ENCODE measurements at places on chromosomes 4 and X. TPM values are rescaled to one million over a fixed set of nuclear protein-coding genes. Genes with fewer than 3 reads are reported as not detected.

- no peak overlapping the region for H3K4me3 ChIP-seq
- DNase-seq: no peak
- H3K4me1 ChIP-seq: no peaks in the 10 kb centered on the region
- no peaks in the 10 kb centered on the region for H3K36me3 ChIP-seq
- H3K27me3 ChIP-seq: no peaks in the 10 kb centered on the region
Measured at GRCh38 chrX:140164391-140164790, 199.1 kb upstream of the CXorf66 start.

- DNase-seq: no peak
- no peaks in the 10 kb centered on the region for H3K27me3 ChIP-seq
- H3K4me3 ChIP-seq: no peak overlapping the region
- H3K36me3 ChIP-seq: no peaks in the 10 kb centered on the region
Measured at GRCh38 chr4:52366191-52366590, 292.9 kb downstream of the USP46 start.

- H3K27ac ChIP-seq: no peak overlapping the region
- DNase-seq: no peak
- H3K36me3 ChIP-seq: no peaks in the 10 kb centered on the region
- H3K27me3 ChIP-seq: no peaks in the 10 kb centered on the region
Measured at GRCh38 chr4:105356194-105356593, 117.7 kb downstream of the PPA2 start.

GRCh38 chrX:98409867-98410266, 1526.2 kb downstream of the RPA4 start:
- H3K4me1 ChIP-seq: no peaks in the 10 kb centered on the region
- H3K27me3 ChIP-seq: no peaks in the 10 kb centered on the region
- H3K36me3 ChIP-seq: no peaks in the 10 kb centered on the region

GRCh38 chrX:139093201-139093600, 381.7 kb upstream of the FGF13 start:
- H3K27ac ChIP-seq: no peak overlapping the region
- no peaks in the 10 kb centered on the region for H3K4me1 ChIP-seq
- DNase-seq: no peak
- no peak overlapping the region for H3K4me3 ChIP-seq

GRCh38 chrX:49053223-49054072, 5.4 kb upstream of the CCDC120 start:
- peak overlapping the region; percentile 70 for H3K27ac ChIP-seq
- H3K4me3 ChIP-seq: peak overlapping the region; percentile 56
- no peaks in the 10 kb centered on the region for H3K36me3 ChIP-seq
- no peaks in the 10 kb centered on the region for H3K27me3 ChIP-seq
- peak; percentile 55 for DNase-seq

Gene FAM114A1
- 19.8 TPM for total RNA-seq

GRCh38 chr4:170672381-170672965, 582.7 kb upstream of the AADAT start:
- no peaks in the 10 kb centered on the region for H3K36me3 ChIP-seq
- DNase-seq: no peak
- no peaks in the 10 kb centered on the region for H3K4me1 ChIP-seq

- H3K27ac ChIP-seq: no peak overlapping the region
Measured at GRCh38 chr4:105361053-105361452, 112.8 kb downstream of the PPA2 start.

GRCh38 chrX:29922607-29923006, 292.8 kb upstream of the MAGEB2 start:
- no peaks in the 10 kb centered on the region for H3K36me3 ChIP-seq
- no peaks in the 10 kb centered on the region for H3K4me1 ChIP-seq
- no peaks in the 10 kb centered on the region for H3K27me3 ChIP-seq
- DNase-seq: no peak
- H3K27ac ChIP-seq: no peak overlapping the region

Gene HSD17B13
- total RNA-seq: 0.69 TPM

Gene MAGEH1
- total RNA-seq: 10.5 TPM

GRCh38 chr4:173525118-173526011, 4.7 kb downstream of the HAND2 start:
- no peak for DNase-seq
- no peak overlapping the region for H3K27ac ChIP-seq
- no peaks in the 10 kb centered on the region for H3K27me3 ChIP-seq

DNA sequence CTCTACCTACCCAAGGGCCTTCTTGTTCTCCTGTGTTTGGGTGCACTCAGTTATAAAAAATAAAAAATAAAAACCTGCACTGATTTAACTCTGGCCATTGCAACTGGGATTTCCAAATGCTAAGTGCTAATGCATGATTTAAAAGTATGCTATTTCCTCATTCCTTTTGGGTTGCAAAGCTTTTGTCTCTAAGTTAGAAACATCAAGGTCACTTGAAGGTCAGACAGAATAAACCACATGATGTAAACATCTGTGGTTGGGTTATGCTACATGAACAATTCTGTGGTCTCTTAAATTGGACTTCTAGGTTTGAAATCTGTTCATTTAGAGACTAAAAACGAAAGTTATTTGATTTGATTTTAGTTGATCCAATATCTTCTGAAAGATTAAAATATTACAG, 1547.4 kb upstream of the TENM3 start:
- DNase-seq: no peak
- no peak overlapping the region for H3K27ac ChIP-seq
- no peaks in the 10 kb centered on the region for H3K36me3 ChIP-seq
- H3K4me3 ChIP-seq: no peak overlapping the region

- H3K4me3 ChIP-seq: peak overlapping the region; percentile 37
- DNase-seq: no peak
- H3K27me3 ChIP-seq: no peaks in the 10 kb centered on the region
- H3K4me1 ChIP-seq: no peaks in the 10 kb centered on the region
- no peaks in the 10 kb centered on the region for H3K36me3 ChIP-seq
Measured at GRCh38 chrX:75155447-75155826, 646 bp downstream of the ABCB7 start.

Gene MAGEA3
- total RNA-seq: 0.16 TPM

Gene GJB1
- 48.2 TPM for total RNA-seq

Gene PHF8
- 10.9 TPM for total RNA-seq

GRCh38 chr4:69092190-69092589, 4.1 kb upstream of the UGT2B7 start:
- H3K27ac ChIP-seq: no peak overlapping the region
- no peak overlapping the region for H3K4me3 ChIP-seq
- DNase-seq: no peak

Gene WDR45
- 48.5 TPM for total RNA-seq

GRCh38 chr4:86939729-86940575, 5.1 kb downstream of the AFF1 start:
- H3K27me3 ChIP-seq: no peaks in the 10 kb centered on the region
- DNase-seq: no peak
- H3K4me1 ChIP-seq: peaks cover 52% of the 10 kb centered on the region
- peak overlapping the region; percentile 43 for H3K27ac ChIP-seq
- H3K36me3 ChIP-seq: no peaks in the 10 kb centered on the region

DNA sequence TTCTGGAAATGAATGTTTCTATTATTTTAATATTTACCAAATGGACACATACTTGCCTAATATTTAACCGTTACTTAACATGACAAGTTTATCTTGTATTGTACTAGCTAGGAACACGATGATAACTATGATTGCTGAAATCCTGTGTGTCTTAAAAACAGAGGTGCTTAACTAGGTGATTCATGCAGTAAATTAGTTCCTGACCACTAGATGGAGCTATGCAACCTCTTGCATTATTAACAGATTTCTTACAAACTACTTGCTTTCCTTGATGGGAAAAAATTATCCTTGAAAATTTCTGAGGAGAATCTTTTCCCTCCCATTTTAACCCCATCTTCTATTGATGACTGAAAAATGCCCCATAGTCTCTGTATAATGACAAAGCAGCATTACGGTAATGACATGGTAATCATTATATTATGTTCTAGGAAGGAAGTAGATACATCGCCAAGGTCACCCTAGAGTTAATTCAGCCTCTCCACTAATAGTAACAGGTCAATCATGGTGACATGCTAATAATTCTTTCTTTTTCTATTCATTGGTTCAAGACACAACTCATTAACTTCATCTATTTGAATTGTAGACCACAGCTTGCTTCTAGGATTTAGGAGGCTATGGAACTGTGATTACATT, 844.2 kb downstream of the RAPGEF2 start:
- no peak overlapping the region for H3K4me3 ChIP-seq
- no peaks in the 10 kb centered on the region for H3K36me3 ChIP-seq
- DNase-seq: no peak
- peaks cover 3% of the 10 kb centered on the region for H3K4me1 ChIP-seq

Gene STPG2
- total RNA-seq: 0.28 TPM

DNA sequence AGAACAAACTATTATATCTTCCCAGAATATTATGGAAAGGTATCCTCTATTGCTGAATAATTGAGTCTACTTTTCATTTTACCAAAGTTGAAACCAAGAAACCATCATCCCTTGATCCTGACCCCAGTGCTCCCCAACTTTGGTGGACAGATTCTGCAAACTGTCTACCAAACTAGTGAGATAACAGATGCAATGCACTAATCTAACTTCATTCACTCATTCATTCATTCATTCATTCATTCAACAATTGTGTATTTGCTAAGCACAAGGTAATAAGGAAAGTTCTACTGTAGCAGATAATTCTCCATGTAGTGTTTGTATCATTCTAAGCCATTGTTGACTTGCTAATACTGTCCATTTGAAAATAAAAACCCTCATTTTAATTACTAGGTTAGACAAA, 150.6 kb downstream of the UNC5C start:
- H3K27me3 ChIP-seq: no peaks in the 10 kb centered on the region
- no peak overlapping the region for H3K4me3 ChIP-seq
- DNase-seq: no peak
- H3K4me1 ChIP-seq: no peaks in the 10 kb centered on the region
- H3K27ac ChIP-seq: no peak overlapping the region

Gene MCF2
- 0.06 TPM for total RNA-seq

Gene MAGEB2
- total RNA-seq: not detected

DNA sequence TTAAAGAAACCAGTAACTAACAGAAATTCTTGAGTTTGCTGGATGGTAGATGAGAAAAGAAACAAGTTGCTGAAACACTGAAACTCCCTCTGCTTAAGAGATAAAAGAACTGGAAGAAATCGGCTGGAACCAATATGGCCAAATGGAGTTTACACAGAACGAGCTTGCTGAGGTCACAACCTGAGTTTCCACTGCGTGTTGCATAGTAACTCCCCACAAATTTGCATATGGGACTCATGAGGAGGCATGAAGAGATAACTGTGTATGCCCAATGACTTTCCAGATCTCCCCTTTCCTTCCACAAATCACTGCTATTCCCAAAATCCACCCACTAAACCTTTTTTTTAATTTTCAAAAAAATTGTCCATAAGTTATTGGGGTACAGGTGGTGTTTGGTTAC, 10.2 kb upstream of the SMR3B start:
- H3K27me3 ChIP-seq: no peaks in the 10 kb centered on the region
- H3K4me3 ChIP-seq: no peak overlapping the region
- H3K36me3 ChIP-seq: no peaks in the 10 kb centered on the region

All from pancreas (tissue), 10 donors.